Endodermal cell (in vitro differentiated cells): ENCODE measurements at places on chromosomes 12 and 14. TPM values are rescaled to one million over a fixed set of nuclear protein-coding genes. Genes with fewer than 3 reads are reported as not detected.

The CCDC177 gene
- total RNA-seq: 4.0 and 4.7 TPM in 2 replicates

The PSMD9 gene
- 42.1 to 50.9 TPM (median 44.3 TPM) in 3 replicates for total RNA-seq

The SLC25A47 gene
- total RNA-seq: not detected in 2 replicates

The TRMT61A gene
- 1.7 to 7.4 TPM (median 6.3 TPM) in 3 replicates for total RNA-seq

The PGF gene
- total RNA-seq: 3.0 to 7.9 TPM (median 7.6 TPM) in 3 replicates

The GPR162 gene
- total RNA-seq: 12.8 to 15.0 TPM (median 13.2 TPM) in 3 replicates

The KCNH5 gene
- total RNA-seq: 3.9 and 4.1 TPM in 2 replicates

- DNase-seq: peak; percentile 82
- no peak overlapping the region for H3K27ac ChIP-seq
- H3K36me3 ChIP-seq: no peaks in the 10 kb centered on the region
- no peak overlapping the region for H3K4me3 ChIP-seq
- no peaks in the 10 kb centered on the region for H3K27me3 ChIP-seq
- H3K4me1 ChIP-seq: peaks cover 42% of the 10 kb centered on the region
Measured at GRCh38 chr12:67042697-67043131, 226.4 kb upstream of the CAND1 start.

DNA sequence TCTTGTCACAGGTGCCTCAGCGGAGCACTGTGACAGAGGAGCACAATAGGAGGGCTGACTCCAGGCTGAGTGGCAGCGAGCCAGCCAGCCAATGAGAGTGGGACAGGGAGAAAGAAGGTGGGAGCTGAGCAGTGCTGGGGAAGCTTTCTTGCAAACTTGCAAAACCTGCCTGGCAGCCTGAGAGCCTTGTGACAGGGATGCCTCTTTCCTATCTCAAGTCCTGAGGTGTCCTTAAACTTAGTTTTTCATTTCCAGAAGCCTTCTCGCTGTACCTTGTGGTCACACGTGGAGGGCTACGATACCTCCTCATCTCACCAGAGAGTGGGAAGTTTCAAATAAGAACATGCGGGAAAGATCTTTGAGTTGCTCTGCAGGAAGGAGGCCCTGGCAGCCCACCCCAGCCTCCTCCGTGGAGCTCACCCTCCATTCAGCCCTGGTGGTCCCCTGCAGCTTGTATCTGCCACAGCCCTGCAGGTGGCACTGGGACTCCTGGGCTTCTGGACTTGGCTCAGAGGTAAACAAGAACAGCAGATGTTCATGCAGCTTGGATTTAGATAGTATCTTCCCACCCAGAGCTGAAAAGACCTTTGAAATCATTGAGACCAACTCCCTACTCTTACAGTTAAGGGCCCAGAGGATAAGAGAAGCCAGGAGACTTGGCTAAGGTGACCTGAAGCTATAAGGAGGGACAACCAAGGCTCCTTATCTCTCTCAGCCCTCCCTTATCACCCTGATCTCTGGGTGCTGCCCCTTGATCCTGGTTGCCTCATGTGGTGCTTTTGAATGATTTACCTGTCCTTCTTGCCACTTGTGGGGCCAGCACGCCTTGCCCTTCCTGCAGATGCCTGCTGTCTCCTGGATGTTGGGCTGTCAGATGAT is 153.5 kb upstream of the MAX start:
- no peaks in the 10 kb centered on the region for H3K27me3 ChIP-seq
- H3K4me1 ChIP-seq: peaks cover 12% of the 10 kb centered on the region
- no peaks in the 10 kb centered on the region for H3K36me3 ChIP-seq
- peak overlapping the region; percentile 34 for H3K4me3 ChIP-seq

DNA sequence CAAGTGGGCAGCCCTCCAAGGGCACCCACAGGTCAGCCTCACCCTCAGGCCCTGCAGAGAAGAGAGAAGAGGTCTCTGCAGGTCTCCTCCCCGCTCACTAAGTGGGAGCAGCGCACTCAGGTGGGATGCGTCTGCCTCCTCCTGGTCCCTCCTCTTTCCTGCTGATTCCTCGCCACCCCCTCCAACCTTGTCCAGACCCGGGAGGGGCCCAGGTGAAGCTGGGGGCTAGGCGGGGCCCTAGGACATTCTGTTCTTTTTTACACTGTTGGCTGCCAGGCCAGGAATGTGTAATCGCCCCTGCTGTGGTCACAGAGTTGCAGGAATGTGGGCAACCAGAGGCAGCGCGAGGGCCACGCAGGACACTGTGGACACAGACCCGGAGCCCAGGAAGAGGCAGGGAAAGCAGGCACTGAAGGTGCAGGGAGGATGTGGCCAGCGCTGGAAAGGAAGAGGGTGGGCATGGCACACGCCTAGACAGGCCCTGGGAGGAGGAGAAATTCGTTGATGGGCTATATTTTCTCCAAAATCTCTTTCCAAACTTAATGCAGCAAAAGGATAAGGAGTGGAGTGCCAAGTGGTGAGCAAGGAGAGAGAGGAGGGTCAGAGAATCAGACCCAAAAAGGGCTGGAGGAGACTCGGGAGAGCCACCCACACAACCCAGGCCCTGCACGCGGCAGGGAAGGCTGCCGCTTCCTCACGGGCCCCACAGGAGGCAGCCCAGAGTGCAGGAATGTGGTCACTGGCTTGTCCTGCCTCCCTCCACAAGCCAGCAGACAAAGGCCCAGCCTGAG is 911 bp upstream of the SCNN1A start:
- peaks cover 32% of the 10 kb centered on the region for H3K4me1 ChIP-seq
- peak; percentile 94 for DNase-seq
- no peaks in the 10 kb centered on the region for H3K36me3 ChIP-seq
- H3K4me3 ChIP-seq: peak overlapping the region; percentile 74

DNA sequence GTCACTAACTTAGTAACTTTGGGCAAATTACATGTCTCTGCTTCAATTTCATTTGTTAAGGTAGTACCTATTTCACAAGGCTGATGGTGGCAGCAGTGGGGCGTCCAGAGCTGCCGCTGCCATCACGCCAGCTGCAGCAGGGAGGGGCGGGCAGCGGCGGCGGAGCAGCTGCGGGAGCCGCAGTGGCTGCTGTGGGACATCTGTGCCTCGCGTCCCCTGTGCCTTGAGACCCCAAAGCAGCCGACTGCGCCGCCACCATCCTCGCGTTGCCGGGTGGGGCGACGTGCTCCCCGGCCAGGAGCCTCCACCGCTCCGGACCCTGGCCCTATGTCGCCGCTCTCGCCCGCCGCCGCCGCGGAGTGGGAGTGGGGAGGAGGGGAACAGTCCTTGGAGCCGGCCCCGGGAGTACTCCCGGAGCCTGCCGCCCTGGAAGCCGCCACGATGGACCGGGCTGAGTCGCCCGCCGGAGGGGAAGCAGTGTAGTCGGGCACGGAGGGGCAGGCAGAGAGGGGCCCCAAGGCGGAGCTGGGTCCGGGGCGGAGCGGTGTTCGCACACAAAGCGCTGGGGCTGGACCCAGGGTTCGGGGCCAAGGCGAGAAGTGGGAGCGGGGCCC is 51.4 kb downstream of the A2M start:
- no peaks in the 10 kb centered on the region for H3K4me1 ChIP-seq
- no peaks in the 10 kb centered on the region for H3K27me3 ChIP-seq
- H3K36me3 ChIP-seq: no peaks in the 10 kb centered on the region

GRCh38 chr12:64030155-64030554 is 185.7 kb downstream of the SRGAP1 start:
- no peaks in the 10 kb centered on the region for H3K36me3 ChIP-seq
- no peak overlapping the region for H3K4me3 ChIP-seq
- no peak overlapping the region for H3K27ac ChIP-seq
- no peaks in the 10 kb centered on the region for H3K4me1 ChIP-seq
- DNase-seq: no peak

DNA sequence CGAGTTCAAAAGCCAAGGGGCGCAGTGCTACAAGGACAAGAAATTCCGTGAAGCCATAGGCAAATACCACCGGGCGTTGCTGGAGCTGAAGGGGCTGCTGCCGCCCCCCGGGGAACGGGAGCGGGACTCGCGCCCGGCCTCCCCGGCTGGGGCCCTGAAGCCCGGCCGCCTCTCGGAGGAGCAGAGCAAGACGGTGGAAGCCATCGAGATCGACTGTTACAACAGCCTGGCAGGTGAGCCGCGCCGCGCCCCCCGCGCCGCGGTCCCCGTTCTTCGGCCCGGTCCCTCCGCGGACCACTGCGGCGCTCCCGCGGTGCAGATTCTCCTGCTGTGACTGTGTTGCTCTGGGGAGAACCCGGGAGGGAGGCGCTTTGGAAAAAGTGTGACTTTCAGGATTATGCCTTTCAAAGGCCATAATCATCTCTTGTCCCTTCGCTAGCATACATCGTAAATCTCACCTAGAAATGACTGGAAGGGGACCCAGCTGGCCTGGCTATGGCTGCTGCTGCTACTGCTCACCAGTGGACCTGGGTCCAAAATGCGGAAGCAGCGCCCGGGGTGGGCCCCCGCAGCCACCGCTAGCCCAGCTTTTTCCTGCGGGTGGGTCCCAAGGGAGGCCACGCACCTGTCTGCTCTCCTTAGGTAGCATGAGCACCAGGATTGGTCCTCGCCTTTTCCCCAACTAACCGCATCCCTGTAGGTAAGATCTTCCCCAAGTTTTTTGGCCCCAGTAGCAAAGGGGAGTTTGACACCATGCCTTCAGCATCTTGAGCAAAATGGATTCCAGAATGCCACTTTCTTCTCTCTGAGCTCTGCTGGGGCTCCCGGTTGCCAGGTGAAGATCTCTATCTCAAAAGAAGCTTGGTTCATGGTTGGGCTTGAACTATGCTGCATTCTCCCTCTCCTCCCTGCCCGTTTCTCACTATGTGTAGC is 853 bp downstream of the TTC9 start:
- DNase-seq: peak; percentile 71
- H3K4me3 ChIP-seq: peak overlapping the region; percentile 89
- H3K27me3 ChIP-seq: no peaks in the 10 kb centered on the region
- peaks cover 11% of the 10 kb centered on the region for H3K4me1 ChIP-seq

- H3K36me3 ChIP-seq: no peaks in the 10 kb centered on the region
- no peaks in the 10 kb centered on the region for H3K27me3 ChIP-seq
- no peak for DNase-seq
- no peak overlapping the region for H3K4me3 ChIP-seq
- H3K4me1 ChIP-seq: no peaks in the 10 kb centered on the region
Measured at GRCh38 chr14:38079268-38079667, 128.4 kb upstream of the SSTR1 start.

GRCh38 chr14:67459336-67459735 is 29.2 kb downstream of the TMEM229B start:
- no peak for DNase-seq
- H3K36me3 ChIP-seq: no peaks in the 10 kb centered on the region
- no peaks in the 10 kb centered on the region for H3K4me1 ChIP-seq
- H3K27me3 ChIP-seq: no peaks in the 10 kb centered on the region
- no peak overlapping the region for H3K27ac ChIP-seq
- no peak overlapping the region for H3K4me3 ChIP-seq

DNA sequence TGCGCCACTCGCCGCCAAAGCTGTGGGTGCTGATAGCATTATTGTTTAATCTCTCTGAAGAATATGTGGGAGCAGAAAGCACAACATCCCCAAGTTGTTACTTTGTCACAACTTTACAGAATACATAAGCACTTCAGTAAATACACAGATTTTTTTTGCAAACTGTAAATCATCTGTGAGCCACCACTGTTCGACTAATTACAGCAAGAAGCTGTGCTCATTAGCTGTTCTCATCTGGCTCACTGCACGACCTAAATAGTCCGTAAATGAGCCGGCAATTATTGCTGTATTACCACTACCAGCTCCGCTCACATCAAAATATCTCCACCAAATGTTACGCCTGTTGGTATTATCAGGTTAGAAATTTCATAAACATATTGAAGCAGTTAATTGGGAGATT is 228.9 kb upstream of the PRKD1 start:
- no peaks in the 10 kb centered on the region for H3K36me3 ChIP-seq
- no peak overlapping the region for H3K4me3 ChIP-seq
- peaks cover 2% of the 10 kb centered on the region for H3K4me1 ChIP-seq
- H3K27ac ChIP-seq: no peak overlapping the region
- no peak for DNase-seq

- no peak overlapping the region for H3K27ac ChIP-seq
- no peak overlapping the region for H3K4me3 ChIP-seq
- no peaks in the 10 kb centered on the region for H3K36me3 ChIP-seq
- no peaks in the 10 kb centered on the region for H3K27me3 ChIP-seq
- no peak for DNase-seq
- no peaks in the 10 kb centered on the region for H3K4me1 ChIP-seq
Measured at GRCh38 chr12:65977384-65977783, 153.1 kb downstream of the HMGA2 start.

- H3K27me3 ChIP-seq: no peaks in the 10 kb centered on the region
- no peaks in the 10 kb centered on the region for H3K36me3 ChIP-seq
- no peaks in the 10 kb centered on the region for H3K4me1 ChIP-seq
- no peak for DNase-seq
Measured at GRCh38 chr14:68372368-68372767, 420.5 kb downstream of the ZFP36L1 start.

DNA sequence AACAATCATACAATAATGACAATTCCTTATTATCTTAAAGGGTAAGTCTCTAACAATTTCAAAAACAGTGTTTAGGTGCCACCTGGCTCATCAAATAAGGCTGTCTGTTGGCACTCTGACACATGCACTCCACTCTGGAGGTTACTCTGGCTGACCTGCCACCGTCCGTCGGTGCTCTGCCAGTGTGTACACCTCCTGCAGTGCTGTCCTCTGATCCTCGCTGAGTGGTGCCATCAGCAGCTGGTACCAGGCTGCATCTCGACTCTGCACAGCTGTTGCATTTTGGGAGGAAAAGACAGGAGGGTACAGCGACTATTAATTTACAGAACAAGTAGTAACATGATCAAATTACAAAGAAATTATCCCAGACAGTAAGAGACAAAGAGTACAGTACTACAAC is 63.9 kb downstream of the IPO8 start:
- H3K4me1 ChIP-seq: no peaks in the 10 kb centered on the region
- no peak overlapping the region for H3K27ac ChIP-seq
- H3K36me3 ChIP-seq: peaks cover 38% of the 10 kb centered on the region
- no peak for DNase-seq
- no peak overlapping the region for H3K4me3 ChIP-seq

DNA sequence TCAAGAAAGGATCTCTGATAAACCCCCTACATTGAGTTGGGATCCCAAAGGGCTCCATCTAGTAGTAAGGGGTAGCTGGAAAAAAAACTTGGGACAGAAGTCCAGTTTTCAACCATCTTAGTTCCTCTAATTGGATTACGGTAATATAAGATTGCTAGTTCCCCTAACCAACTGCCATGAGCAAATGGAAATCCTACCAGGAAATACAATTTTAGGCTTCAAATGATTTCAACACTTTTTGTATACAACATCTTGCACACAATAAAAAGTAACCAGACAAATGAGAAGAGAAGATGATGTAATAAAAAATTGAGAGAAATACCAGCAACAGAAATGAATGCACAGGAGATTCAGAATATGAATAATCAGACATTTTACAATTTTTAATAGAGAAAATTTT is 73.0 kb downstream of the TSHR start:
- no peak for DNase-seq
- H3K27ac ChIP-seq: no peak overlapping the region

- peaks cover 56% of the 10 kb centered on the region for H3K36me3 ChIP-seq
- H3K27ac ChIP-seq: no peak overlapping the region
- H3K27me3 ChIP-seq: no peaks in the 10 kb centered on the region
- H3K4me1 ChIP-seq: peaks cover 4% of the 10 kb centered on the region
- DNase-seq: no peak
Measured at GRCh38 chr14:81509321-81509720, 24.3 kb downstream of the SEL1L start.

GRCh38 chr14:81252278-81252677 is 31.5 kb upstream of the GTF2A1 start:
- no peak overlapping the region for H3K4me3 ChIP-seq
- H3K27me3 ChIP-seq: no peaks in the 10 kb centered on the region
- no peak overlapping the region for H3K27ac ChIP-seq
- no peak for DNase-seq
- no peaks in the 10 kb centered on the region for H3K36me3 ChIP-seq
- no peaks in the 10 kb centered on the region for H3K4me1 ChIP-seq
